ENCODE measurements at places on chromosomes 4 and X.

- no peak for DNase-seq
Observed at GRCh38 chr4:8069102-8069752, 89.4 kb downstream of the ABLIM2 start.

DNA sequence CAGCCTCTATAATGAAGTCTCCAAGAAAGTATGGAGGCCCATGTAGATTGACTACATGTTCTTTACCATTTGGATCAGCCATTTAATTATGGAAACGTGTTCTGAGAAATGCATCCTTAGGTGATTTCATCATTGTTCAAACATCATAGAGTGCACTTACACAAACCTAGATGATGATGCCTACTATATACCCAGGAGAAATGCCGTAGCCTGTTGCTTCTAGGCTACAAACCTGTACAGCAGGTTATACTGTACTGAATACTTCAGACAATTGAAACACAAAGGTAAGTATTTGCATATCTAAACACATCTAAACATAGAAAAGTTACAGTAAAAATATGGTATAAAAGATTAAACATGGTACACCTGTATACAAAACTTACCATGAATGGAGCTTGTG, 186.5 kb upstream of the FSTL5 start:
- no peak for DNase-seq

- no peak for DNase-seq
Observed at GRCh38 chr4:74794382-74795010, at the start of gene BTC. Gene BTC, minus strand, starts transcription at chr4:74794523. Its CDS starts 198 bp downstream, at chr4:74794325.

- DNase-seq, result no peak
Observed at GRCh38 chrX:57772637-57773036, 92.6 kb upstream of the NLRP2B start.

GRCh38 chr4:14695095-14695845, 307.0 kb upstream of the CPEB2 start:
- DNase-seq, result no peak

GRCh38 chrX:13295841-13296240, 24.0 kb downstream of the ATXN3L start:
- DNase-seq, result no peak

GRCh38 chr4:31682796-31683195, 962.6 kb downstream of the PCDH7 start:
- no peak for DNase-seq

DNA sequence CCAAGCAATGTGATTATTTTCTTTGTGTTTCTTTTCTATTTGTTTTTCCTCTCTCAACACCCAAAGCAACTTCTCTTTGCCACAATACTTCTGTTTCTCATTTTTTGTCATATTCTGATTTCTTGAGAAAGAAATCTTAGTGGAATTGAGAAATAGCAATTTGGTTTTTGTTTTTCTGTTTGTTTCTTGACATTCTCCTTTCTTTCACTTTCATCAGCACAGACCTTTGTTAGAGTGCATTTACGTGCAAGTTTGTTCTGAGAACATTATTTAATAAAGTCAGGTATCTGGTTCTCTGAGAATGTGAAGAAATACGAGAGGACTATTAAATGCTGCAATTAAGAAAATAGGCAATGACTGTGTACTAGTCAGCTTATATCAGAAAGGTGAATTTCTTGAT, 608.1 kb upstream of the AADAT start:
- DNase-seq, result no peak

- DNase-seq, result no peak
Observed at GRCh38 chr4:76216975-76217814, 3.6 kb upstream of the SCARB2 start.

- no peak for DNase-seq
Observed at GRCh38 chr4:20698820-20699219, 1.4 kb upstream of the PACRGL start.

DNA sequence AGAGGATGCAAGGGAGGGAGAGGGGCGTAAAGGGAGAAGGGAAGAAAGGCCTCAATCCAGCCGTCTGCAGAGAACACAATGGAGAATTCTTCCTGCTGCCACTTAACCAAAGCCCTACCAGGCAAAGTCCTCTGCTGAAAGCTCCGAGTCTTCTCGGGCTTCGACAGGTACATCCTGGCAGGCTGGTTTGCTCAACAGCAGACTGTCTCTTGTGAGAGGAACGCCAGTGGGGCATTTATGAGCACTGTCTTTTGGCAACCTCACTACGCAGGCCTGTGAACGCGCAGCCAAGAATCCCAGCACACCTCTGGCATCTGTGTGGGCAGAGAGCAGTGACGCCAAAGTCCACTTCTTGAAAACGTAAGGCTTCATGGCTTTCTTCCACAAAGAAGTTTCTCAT, 207.5 kb upstream of the FAM9B start:
- DNase-seq, result no peak

GRCh38 chr4:145861336-145862318, 77.0 kb downstream of the ZNF827 start:
- peak; percentile 42 for DNase-seq

GRCh38 chrX:125497667-125498066, 178.0 kb downstream of the TEX13C start:
- DNase-seq, result no peak

DNA sequence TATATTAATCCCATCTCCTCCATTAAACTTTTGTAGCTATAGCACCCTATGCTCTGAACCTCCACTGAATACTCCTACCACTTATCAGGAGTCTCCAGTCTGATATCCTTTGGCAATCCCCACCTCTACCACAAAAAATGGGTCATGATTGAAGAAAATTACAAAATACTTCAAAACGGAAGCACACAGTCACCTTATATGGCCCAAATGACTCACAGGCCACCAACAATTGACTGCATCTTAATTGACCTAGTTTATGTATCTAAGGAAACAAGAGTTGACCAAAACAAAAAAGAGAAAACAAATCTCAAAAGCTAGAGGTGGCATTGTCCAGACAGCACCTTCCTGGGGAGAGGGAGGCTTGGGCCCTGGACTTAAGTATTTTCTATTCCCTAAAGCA, 120.0 kb upstream of the DIAPH2 start:
- DNase-seq, result no peak

- DNase-seq, result no peak
Observed at GRCh38 chrX:112056476-112056875, 26.1 kb downstream of the TRPC5 start.

DNA sequence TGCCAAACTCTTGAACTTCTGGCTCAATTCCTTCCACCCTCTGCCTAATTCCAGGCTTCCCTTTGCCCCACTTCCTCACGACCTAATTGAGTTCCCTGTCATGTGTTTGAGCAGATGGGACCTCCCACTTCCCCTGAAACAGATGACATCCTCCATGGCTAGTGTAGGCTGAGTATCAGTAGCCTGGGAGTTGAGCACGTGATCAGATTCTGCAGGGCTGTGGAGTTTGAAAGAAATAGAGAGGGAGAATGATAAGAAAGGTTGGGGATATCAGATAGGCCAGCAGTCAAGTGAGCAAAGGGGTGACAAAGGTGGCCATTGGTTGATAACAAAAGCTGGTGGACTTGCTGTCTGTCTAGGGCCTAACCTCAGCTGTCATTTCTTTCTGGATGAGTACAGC, 18.8 kb upstream of the NWD2 start:
- DNase-seq, result no peak

- no peak for DNase-seq
Observed at GRCh38 chr4:83180431-83180968, 66.0 kb upstream of the PLAC8 start.
